ENCODE measurements at places on chromosomes 3 and 15.

GRCh38 chr3:58107597-58107996, 99.4 kb downstream of the FLNB start:
- no peak for DNase-seq

DNA sequence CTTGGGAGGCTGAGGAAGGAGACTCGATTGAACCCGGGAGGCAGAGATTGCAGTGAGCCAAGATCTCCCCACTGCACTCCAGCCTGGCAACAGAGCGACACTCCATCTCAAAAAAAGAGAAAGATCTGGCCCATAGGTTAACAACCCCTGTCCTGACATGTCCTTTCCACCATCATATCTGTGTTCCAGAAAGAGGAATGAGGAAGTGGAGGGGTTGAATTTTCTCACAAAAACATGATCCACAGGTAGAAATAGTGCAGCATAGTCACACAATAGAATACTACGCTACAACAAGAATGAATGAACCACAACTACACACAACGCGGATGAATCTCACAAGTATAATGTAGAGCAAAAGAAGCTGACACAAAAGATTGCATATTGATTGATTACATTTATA, 4.7 kb upstream of the SLC51B start:
- DNase-seq = no peak

DNA sequence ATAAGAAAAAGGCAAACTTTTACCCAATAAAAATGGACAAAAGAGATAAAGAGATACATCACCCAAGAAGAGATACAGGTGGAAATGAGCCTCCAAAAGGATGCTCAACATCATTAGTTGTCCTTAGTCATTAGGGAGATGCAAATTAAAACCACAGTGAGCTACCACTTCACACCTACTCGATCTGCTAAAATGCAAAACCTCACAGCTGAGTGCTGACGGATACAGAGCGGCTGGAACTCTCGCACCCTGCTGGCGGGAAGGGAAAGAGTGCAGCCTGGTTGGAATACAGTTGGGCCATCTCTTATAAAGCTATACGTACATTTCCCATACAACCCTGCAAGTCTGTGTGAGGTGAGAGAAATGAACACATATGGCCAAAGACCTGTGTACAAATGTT, 78.5 kb upstream of the PRR20G start:
- DNase-seq = no peak

DNA sequence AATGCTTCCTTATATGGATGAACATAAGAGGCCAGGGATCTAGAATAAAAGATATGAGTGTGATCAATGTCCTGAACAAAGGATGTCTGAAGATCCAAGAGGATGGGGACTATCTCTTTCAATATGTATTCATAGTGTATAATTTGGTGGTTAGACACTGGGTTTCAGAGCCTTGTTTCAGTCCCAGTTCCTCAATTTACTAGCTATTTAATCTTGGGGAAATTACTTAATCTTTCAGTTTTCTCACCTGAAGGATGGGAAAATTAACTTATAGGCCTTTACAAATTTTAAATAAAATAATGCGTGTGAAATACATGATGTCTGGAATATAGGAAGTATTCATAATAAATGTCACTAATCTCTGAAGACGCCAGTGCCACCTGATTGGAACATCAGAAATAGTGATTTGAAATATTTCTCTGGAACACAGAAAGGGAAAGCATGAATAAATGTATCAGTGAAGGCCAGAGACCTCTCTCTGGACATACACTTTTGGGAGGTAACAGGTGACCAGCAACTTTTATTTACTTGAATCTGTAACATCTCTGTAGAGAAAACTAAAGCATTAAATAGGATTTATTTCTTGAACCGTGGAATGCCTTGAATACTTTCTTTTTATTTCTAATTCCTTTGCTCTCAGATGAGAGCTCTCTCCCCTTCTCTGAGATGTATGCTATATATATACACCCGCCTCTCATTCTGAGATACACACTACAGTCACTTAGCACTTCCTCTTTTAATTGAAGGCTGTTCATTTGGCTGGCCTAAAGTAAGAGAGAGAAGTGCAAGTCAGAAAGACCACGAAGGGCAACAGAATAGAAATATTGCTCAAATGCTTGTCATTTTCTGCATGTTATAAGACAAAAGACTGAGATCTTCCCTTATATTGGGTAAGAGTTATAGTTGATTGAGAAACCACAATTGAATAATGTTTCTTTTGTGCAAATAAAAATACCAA, 407.1 kb downstream of the LSAMP start:
- DNase-seq = no peak

DNA sequence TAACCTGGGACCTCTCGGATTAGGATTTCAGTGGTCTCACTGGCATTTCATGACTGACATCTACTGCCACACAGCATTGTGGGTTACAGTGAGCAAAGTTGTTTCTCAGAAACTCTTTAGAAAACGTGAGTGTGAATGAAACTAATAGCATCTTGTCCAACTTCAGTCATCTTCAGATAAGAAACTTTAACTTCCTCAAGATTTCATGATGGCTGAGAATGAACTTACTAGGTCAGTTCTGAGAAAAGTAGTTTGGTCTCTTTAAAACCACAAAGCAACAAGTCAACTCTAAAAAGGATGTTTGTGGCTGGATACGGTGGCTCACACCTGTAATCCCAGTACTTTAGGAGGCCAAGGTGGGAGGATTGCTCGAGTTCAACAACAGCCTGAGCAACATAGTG, 14.2 kb upstream of the HOMER2 start:
- DNase-seq = no peak

- no peak for DNase-seq
Measured at GRCh38 chr3:10723991-10724390, 92.0 kb upstream of the SLC6A11 start.

GRCh38 chr3:53226142-53226840, 29.5 kb downstream of the TKT start:
- DNase-seq = no peak

DNA sequence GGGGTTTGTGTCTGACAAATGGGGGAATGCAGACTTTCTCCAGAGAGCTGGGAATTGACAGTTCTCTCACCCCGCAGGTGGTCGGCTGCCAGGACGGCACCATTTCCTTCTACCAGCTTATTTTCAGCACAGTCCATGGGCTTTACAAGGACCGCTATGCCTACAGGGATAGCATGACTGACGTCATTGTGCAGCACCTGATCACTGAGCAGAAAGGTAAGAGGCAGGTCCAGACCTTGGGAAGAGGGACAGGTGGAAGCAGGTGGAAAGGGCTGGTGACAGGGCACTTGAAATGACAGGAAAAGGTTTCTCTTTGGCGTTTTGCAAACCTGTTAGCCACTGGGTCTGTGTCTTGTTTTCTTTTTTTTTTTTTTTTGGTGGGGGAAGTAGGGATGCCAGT, 36.6 kb downstream of the IFT122 start:
- DNase-seq = no peak

DNA sequence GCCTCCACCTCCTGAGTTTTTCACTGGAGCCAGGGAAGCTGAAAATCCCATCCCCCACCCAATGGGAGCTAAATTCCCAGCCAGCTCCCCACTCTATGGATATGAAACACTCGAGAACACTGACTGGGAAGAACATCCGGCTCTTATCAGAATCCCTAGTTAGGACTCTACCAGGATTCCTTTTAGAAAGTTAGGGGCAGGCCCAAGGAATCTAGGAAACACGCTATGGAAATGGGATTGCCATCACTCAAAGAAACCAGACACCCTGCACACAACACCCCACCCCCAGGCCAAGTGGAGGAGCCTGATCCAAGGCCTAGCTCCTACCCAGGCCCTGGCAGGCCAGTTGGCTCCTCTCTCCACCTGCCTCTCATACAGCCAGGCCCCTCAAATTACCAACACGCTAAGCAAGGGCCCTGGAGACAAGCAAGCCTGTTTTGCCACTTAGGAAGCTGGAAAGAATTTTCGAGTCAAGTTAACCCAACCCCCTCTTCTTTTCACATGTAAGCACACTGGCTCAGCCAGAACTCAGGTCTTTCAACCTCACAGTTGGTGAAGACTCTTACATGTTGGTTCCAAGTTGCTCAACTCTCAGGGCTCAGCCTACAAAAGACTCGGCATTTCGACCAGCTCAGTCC, 75.5 kb downstream of the RBPMS2 start:
- DNase-seq = no peak

DNA sequence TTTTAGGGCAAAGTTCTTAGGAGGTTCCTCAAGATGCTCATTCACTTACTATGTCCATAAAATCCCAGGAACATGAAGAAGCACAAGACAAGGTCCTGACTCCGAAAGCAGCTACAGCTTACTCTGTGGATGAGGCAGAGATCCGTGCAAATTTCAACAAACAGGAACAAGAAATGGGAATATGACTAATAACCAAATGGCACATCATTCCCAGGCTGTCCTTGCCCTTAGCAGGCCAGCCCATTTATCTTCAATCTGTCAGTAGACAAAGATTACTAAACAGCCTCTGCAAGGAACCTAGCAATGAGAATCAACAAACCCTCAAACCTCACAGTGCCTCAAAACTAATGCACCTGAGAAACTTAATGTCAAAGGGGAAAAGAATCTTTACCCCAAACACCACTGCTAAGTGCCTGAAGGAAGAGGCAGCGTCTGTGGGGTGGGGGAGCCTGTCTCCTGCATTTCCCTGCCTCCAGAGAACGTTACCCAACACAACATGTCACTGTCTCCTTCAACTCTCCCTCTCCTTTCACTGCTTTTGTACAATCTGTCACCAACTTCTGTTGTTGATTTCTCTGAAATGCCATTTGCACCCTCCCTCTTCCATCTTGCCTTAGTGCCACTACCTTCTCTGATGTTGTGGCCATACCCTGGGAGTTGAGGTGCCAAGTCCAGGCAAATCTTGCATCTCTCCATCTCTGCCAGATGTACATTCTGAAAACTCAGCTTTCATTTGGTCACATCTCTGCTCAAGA, 4.8 kb downstream of the TNFAIP8L3 start:
- DNase-seq = no peak

GRCh38 chr15:39502082-39502447, 78.8 kb upstream of the THBS1 start:
- DNase-seq = no peak

GRCh38 chr3:49882166-49882565, 12.5 kb upstream of the CAMKV start:
- DNase-seq = no peak

- DNase-seq = no peak
Measured at GRCh38 chr3:112647122-112647521, 6.2 kb upstream of the CCDC80 start.

GRCh38 chr15:48427479-48427878, 96.2 kb downstream of the DUT start:
- DNase-seq = no peak

- no peak for DNase-seq
Measured at GRCh38 chr3:158976966-158977365, 175.1 kb downstream of the MFSD1 start.

GRCh38 chr15:48859426-48859825, 18.5 kb upstream of the EID1 start:
- DNase-seq = no peak

DNA sequence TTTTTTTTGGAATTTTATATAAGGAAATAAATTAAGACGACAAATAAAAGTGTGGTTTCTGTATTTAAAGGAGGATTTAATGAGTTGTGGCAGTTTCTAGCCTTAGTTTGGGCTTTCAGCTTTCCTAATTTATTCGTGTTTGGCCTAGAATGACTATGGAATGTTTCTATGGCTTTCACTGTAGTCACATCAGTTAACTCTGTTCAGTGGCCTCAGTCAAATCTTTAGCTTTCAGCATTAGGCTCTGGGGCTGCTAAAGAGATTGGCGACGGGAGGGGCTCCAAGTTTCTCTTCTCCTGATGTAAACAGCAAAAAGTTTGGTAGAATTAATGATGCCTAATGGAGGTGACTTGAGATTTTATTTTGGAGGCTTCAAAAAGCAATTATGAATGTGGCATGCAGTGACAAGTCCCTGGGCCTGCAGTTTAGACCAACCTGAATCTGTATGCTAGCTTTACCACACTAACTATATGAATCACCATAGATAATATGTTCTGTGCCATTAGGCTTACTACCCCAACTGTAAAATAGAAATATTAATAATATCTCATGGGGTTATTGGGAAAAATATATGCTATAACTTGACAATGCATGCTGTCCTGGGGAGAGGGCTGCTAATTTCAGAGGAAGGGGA, 47.1 kb upstream of the ADGRG7 start:
- DNase-seq = no peak

GRCh38 chr3:189529468-189529867, 101.7 kb upstream of the TP63 start:
- DNase-seq = no peak

GRCh38 chr3:146404436-146404835, 64.9 kb downstream of the PLSCR2 start:
- no peak for DNase-seq

DNA sequence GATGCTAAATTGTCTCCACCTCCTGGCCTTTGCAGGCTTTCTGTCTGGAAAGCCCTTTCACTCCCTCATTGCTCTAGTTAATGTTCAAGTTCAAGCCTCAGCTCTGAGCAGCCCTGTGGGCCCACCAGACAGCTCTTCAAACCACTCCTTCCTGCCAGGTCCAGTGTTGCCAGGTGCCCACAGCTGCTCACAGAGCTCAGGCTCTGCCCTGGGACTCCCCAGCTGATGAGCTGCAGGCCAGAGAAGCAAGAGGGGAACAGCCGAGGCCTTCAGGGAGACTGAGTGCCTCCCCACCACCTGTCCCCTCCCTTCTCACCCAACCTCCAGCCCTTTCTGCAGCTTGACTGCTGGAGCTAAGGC, 1.3 kb upstream of the ZBTB47 start:
- DNase-seq = no peak

DNA sequence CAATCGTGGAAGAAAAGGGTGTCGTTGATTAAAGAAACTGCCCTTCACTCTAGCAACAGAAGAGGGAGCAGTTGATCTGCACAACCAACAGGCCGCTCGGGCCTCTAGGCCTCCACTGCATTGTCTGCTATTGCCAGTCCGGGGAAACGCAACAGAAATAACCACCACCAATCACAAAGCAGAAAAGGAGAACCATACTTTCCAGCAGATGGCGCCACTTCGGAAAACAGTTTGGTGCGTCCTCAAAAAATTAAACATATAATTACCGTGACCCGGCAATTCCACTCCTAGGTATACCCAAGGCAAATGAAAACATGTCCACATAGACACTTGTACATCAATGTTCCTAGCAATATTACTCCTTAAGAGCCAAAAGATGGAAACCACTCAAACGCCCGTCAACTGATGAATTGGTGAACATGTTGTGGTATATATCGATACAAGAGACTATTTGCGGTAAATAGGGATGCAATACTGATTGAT, 154.1 kb downstream of the TJP1 start:
- no peak for DNase-seq

DNA sequence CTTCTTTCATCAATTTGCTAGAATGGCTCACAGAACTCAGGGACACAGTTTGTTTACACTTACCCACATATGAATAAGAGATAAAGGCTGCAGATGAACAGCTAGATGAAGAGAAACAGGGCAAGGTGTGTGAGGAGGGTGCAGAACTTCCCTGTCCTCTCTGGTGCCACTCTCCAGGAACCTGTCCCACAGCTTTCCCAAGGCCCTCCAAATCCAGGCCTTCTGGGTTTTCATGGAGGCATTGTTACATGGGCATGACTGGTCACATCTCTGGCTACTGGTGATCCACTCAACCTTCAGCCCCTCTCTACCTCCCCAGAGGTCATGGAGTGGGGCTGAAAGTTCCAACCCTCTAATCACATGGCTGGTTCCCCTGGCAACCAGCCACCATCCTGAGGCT, 73.6 kb downstream of the ITGB5 start:
- no peak for DNase-seq
